ENCODE measurements at places on chromosomes 6 and 20.

DNA sequence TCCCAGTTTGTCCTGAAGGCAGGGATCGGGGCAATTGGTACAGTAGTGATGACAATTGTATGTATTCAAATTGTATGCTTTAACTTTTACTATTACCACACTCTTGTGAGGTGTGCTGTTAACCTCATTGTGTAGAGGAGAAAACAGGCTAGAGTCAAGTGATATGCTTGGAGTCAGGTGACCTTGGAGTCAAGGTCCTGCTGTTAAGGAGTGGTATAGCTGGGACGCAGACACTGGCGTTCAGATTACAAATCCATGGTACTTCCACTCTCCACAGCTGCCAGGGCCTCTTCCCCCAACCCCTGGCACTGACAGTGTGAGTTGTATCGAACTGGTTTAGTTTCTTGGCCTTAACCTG, 10.5 kb downstream of the CNPY3 start:
- no peak for DNase-seq

- DNase-seq = no peak
Measured at GRCh38 chr20:1536893-1537730, 20.4 kb downstream of the SIRPD start.

DNA sequence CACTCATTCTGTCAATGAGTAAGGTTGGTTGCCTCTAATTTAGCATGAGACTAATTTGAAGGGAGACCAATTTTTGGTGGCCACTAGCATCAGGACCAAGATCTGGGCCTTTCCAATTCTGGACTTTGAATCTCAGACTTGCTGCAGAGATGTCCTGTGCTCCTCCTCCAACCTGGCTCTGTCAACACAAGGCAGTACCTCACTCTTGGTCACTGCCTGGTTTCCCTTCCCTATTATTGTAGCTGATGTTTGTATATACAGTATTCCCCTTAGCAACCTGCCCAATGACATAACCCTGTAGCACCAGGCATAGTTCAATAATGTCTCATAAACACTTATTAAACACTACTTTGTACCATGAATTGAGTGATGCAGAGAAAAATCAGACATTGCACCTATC, 50.4 kb downstream of the UNC5CL start:
- DNase-seq = no peak

- DNase-seq = no peak
Measured at GRCh38 chr20:43821795-43822194, 92.9 kb upstream of the TOX2 start.

DNA sequence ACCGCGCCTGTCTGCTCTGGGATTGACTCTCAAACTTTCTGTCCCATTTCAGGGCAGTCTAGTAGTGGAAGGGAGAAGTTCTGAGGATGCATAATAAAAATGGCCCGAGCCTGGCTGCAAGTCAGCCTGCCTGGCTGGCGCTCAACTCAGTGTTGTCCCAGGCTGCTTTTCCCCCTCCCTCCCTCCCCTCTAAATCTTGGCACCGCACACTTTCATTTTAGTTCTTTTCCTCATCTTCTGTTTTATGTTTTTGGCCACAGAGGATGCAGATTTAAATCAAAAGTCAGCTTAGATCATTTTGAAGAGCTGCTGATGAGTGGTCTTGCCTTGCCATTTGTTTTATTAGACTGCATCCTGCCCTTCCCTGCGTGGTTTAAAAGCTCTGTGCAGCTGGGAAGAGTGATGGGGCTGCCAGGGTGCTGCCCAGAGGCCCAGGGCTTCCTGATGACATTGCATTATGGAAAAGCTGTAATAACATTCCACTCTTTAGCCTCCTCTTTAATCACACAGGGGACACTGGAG, 6.5 kb upstream of the UQCC2 start:
- DNase-seq = no peak

DNA sequence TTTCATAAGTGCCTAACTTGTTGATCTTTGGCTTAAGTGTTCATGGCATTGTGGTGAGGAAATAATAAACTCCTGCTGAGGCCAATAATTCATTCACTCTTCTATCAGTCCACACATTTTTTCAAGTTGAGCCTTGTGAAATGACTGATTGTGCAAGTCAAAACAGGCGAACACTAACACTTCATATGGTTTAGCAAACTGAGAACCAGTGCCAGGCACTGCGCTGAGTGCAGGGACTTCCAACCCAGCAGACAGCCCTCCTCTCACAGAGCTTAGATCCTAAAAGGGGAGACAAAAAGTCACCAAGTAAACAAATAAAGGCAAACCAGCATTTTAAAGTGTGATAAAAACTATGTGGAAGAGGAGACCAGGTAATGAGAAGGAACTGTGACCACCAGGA, 435.0 kb downstream of the PTPRT start:
- no peak for DNase-seq

GRCh38 chr20:44056010-44056698, 130.8 kb downstream of the JPH2 start:
- peak; percentile 42 for DNase-seq

- DNase-seq = no peak
Measured at GRCh38 chr20:52847029-52847660, 125.0 kb upstream of the TSHZ2 start.

- DNase-seq = no peak
Measured at GRCh38 chr6:130412556-130413290, 46.9 kb downstream of the TMEM200A start.

DNA sequence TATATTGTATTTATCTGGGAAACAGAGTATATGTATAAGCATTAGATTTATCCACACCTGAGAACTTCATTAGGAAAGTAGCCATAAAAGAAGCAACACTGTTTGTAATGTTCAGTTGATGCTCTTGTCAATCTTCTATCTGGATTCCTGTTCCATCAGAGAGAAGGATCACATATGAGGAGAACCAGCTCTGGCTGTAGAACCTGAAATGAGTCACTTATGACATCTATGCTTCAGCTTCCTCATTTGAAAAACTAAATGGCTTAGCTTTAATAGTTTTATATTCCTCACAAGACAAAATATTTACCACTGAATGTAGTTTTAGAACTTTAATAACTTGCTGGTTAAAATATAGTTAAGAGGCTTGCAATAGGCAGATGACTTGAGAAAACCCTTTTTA, 144.7 kb downstream of the TASP1 start:
- DNase-seq = no peak

DNA sequence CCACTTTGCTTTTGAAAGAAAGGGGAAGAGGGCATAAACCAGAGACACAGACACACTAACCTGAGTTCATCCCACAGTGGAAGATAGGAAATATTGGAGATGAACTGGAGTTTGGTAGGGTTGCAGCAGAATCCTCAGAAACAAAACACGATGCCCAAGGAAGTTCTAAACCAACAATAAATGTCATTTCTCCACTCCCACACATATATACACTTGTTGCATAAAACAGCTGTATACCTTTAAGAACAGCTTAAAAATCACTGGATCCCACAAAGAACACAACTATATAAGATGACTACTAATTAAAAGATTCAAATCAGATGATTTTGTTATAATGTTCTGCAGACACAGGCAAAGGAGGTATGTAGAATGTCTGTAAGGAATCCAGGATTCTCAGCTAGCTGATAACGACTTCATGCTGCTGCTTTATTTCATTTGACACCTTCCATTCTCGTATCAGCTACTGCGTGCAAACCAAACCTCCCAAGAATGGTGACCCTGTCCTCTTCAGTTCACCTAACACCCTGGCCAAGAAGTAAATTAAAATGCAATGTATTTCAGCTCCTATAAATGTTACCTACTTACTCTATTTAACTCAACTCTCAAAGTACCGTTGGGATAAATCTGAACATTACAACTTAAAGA, 14.3 kb downstream of the KIF13A start:
- no peak for DNase-seq

- no peak for DNase-seq
Measured at GRCh38 chr20:17958373-17959256, 10.0 kb downstream of the SNX5 start.

GRCh38 chr6:42448927-42449659, 2.6 kb downstream of the TRERF1 start:
- DNase-seq = peak; percentile 47

- no peak for DNase-seq
Measured at GRCh38 chr20:32203356-32204204, 4.0 kb downstream of the PLAGL2 start.

DNA sequence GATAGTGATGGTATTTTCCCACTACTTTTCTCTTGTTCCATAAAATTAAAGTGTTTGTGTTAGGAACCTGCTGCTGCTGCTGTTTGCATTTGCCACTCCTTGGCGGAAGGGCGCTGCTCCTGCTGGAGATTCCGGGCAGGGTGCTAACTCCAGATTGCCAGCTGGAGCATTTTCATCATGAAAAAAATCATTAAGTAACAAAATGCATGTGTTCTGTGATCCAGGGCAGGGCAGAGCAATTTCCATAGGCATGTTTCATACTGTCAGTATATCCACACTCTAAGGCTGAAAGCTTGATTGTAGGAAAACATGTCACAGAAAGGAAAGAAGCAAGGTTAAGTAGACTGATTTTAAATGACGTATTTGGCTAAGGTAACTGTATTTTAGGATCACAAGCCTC, 24.0 kb downstream of the PBOV1 start:
- DNase-seq = no peak

GRCh38 chr6:15252195-15252594, 6.3 kb downstream of the JARID2 start:
- DNase-seq = no peak

DNA sequence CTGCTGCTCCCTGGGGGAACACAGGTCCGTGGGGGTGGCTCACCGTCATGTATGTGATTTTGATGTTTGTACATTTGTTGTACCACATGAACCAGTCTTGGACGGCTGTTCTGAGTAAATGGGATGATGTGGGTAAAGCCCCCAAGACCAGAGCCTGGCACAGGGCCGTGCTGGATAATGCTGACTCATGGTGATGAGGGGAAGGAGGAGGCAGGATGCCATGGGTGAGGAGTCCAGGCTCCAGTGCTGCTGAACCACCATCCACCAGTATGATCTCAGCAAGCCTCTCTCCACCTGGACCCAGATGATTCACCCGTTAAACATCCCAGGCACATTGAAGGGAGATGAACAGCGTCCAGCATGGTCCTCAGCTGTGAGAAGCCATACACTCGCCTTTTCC, 9.6 kb upstream of the APCDD1L start:
- DNase-seq = no peak

- no peak for DNase-seq
Measured at GRCh38 chr20:16216914-16217230, 356.4 kb downstream of the KIF16B start.

DNA sequence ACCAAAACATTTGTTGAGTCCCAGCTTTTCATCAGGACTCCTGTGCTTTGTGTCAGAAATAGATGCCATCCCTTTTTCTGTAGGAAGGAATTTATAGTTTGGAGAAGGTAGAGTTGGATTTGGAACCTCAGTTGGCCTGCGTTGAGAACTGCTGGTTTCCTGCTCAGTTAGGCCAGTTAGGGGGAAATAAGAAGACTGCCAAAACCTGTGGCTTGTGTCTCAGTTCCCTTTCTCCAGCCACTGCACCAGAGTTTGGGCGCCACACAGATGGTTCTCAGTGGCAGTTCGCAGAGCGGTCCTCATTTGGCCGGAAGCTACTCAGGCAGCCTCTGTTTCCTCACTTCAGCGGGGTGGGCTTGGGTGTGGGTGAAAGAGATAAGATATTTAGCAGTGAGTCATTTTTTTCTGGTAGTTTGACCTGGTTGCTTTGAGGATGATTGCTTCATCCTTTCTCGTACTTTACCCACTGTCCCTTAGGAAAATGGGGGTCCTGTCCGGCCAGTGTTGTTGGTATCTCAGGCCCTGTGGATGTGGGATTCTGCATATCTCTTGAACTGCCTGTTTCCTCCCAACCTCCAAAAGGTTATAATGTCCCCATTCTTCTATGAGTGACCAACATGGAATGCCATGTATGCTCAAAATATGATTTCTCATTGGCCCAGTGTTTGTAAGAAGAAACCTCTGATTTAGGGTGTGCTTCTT, 53.7 kb downstream of the JARID2 start:
- DNase-seq = peak; percentile 78

DNA sequence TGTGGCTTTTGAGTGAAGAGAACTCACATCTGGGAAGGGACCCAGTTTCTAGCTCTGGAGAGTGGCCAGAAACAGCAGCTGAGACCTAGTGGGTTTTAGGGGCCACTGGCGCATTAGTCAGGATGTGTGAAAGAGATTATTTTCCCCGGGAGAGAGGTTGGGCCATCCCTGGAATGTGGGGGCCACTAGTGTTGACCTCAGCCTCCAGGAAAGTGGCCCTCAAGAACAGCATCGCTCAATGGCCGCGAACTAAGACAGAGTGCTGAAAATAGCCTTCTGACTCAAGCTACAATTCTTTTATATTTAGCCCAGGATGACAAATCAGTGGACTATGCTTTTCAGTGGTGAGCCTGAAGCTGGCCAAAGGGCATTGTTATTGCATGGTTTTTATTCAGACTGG, 210.4 kb upstream of the RNF24 start:
- DNase-seq = no peak

GRCh38 chr20:53497246-53497645, 96.4 kb downstream of the ZNF217 start:
- no peak for DNase-seq

GRCh38 chr20:381581-382290, 1.2 kb downstream of the TRIB3 start:
- peak; percentile 72 for DNase-seq

DNA sequence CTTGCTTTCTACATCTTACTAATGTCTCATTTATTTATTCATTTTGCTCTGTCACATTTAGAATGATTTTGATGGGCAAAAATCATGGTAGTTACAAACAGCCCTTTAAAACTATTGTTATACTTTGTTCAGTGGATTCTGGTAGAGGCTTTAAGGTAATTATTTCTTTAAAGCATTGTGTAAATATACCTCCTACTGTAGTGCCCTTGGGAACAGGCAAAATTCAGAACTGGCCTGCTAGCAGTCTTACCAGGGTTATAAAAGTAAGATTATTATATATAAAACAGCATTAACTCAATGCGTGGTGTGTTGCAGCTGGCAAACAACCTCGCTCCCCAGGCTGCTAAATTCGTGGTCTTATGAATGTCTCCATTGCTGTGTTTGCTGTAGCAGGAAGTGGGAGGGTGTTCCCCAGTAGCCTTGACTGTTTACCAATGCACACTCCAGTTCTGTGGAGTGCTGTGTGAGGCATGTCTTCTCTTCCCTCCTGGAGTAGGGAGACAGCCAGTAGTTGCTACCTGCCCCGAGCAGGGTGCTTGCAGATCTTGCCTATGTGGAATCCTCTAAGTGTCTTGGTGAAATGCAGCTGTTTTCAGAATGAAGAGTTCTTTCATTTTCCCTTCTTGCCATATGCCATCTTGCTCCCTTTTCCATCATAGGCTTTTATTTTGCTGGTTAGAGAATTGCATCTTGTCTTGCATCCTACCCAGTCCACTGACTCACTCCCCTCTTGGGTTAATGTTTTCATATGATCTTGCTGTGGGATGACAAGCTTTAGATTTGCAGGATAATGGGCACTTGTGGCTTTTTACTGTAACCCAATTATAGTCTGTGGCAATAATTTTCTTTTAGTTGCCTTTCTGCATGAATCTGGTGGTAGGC, 45.3 kb downstream of the IGF2R start:
- no peak for DNase-seq

- DNase-seq = no peak
Measured at GRCh38 chr6:27293436-27294098, 18.5 kb downstream of the POM121L2 start.

DNA sequence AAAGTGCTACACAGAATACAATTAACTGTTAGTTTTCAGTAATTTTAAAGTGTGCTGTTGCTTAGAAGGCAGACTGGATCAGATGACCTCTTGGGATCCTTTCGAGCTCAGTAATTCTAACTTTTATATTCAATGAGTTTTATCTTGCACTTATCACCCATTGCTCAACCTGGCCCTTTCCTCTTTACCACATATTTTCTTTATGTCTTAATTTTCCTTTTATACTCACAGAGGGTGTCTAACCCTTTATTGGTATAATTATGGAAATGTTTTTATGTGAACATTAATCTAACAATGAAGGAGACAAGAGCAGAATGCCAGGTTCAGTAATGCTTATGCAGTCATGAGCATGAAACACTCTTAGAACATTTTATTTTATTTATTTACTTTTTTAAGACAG, 39.7 kb upstream of the CARMIL1 start:
- no peak for DNase-seq
